Nephron progenitor cell (in vitro differentiated cells): ENCODE measurements at places on chromosomes 5 and 9.

GRCh38 chr9:87682085-87682484 lies 43.8 kb upstream of the CTSL start:
- no peak for DNase-seq

GRCh38 chr9:75490326-75490725 lies 400.1 kb upstream of the PCSK5 start:
- DNase-seq = no peak

- DNase-seq = no peak
Measured at GRCh38 chr5:143600396-143601075, 197.1 kb upstream of the NR3C1 start.

DNA sequence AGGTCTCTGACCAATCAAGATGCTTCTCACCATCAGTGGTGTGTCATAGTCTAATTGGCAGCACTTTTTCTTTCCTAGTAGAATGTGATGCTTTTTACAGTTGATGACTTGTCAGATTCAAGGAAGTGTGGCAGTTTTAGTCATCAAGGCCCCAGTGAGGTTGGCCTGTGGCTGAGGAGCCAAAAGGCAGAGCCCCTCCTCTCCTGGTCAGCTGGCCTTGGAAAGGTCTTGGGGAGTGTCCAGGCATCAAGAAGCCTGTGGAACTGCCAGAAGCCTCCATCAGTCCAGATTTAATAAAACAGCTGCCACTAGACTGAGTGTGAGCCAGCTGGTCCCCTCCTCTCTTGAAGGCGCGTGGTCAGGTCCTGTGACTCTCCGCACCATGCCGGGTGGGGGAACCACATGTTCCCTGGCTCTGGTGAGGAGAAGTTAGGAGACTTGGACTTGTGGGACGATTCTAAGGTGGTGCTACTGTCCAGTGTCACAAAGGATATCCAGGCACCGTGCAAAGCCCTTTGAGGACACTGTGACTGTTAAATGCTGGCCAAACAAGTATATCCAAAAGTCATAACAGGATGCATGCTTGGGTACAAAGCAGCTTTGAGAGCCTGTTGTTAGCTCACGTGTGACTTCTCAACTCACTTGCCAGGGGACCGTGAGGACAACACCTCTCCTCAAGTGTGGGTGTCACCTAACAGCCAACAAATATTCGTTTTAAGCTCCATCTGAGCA lies 6.1 kb upstream of the ANGPTL2 start:
- DNase-seq = no peak

- DNase-seq = no peak
Measured at GRCh38 chr5:79357398-79357797, 121.5 kb downstream of the JMY start.

DNA sequence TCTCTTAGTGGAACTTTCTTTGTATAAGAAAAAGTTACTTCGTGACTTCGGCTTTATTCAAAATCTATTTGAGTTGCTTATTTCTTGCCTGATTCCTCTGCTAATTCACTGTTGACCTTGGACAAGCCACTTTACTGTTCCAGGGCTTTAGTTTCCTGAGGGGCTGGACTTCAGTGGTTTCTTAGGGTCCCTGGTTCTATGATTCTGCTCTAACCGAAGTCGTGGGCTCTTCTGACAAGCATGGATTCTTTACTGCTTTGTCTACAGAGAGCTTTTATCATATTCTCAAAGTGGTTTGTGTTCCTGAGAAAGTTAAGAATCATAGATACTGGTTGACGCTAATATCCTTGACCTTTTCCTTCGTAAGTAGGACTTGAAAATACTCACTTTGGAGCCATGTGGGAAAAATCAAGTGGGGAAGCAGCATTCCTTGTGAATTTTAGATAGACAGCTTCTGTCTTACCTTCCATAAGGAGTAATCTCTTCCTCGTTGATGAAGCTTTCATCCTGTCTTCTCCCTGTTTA lies 21.1 kb downstream of the EXOSC2 start:
- no peak for DNase-seq
